ENCODE measurements at places on chromosomes 2 and 18.

DNA sequence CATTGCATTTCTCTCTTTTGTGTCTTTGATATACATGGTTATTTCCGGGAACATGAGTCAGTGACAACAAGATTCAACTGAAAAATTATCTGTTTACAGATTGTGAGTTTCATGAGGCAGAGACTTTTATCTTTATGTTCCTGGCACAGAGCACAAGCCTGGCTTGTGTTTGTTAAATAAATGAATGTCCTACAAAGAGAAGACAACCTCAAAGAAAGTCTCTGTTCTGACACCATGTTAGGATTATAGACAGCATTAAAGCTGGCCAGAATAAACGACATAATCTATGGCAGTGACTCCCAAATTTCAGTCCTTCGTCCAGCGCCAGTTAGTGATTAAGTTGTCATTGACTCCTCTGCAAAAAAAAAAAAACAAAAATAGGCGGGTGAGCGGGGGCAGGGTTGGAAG is 97.4 kb upstream of the DNAJC10 start:
- no peak for DNase-seq

GRCh38 chr18:37873416-37873815 is 307.8 kb upstream of the CELF4 start:
- no peak for DNase-seq

- no peak for DNase-seq
Observed at GRCh38 chr2:216486271-216486670, 12.4 kb upstream of the RPL37A start.

- no peak for DNase-seq
Observed at GRCh38 chr18:23982155-23983079, 32.1 kb upstream of the TTC39C start.

GRCh38 chr2:101382442-101382841 is 4.9 kb downstream of the CREG2 start:
- no peak for DNase-seq

- no peak for DNase-seq
Observed at GRCh38 chr2:127560931-127561280, 25.4 kb downstream of the MYO7B start.

- DNase-seq = no peak
Observed at GRCh38 chr2:22487541-22487940, 897.4 kb upstream of the KLHL29 start.
